AG09319 (cell line): ENCODE measurements at places on chromosomes 2 and 18.

DNA sequence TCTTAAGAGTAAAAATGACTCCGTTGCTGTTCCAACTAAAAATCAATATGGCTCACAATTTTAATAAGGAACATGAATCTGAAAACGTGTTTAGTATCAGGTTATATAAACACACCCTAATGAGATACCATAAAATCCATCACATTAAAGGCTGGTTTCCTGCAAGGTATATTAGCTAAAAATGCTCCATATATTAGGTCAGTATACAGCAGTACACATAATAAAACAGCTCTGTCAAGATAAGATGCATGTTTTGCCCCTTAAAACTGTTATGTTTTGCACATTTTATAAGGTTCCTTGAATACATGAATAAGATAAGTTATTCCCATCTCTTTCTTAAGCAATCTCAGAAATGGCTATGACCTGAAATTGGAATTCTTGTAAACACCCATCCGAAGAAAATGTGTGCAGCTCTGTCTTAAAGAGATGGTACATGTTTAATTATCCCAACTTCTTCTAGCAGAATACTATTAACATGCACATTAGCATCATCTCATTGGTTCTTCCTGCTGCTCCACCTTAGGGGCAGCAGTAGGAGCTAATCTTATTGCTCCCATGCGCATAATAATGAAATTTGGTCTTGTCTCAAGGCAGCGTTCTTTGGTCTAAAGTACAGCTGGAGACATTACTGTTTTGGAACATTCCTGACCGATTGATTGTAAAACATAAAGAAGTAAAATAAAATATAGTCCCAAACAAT is 836.1 kb upstream of the FANCL start:
- no peak for DNase-seq

DNA sequence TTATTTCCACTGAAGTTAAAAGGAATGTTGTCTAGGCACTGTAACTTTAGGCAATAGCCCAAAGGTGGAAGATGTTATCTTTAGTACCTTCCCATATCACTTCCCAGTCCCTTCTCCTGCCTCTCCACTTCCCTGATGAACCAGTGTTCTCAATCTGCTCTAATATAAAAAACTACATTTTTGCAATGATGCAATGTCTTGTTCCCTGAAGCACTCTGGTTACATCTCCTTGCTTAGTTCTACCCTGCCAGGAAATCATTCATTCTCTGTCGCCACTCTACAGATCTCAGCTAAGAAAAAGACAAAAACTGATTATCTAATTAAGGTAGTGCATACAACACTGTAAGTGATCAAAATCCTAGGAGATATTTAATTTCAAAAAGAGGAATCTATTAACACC is 71.3 kb downstream of the BAZ2B start:
- DNase-seq = no peak

DNA sequence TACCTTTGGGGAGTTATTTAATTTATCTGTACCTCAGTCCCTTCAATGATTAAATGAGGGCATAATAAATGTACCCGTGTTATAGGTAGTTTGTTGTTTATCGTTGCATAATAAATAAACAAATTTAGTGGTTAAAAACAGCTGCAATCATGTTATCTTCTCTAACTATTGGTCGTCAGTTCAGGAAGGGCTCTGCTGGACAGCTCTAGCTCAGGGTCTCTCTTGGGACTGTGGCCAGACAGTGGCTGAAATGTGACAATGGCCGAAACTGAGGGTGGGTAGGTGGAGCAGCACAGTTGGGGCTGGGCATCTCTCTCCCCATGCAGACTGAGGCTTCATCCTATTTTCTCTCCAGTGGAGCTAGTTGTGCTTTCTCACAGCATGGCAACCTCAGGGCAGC is 632.1 kb upstream of the HS6ST1 start:
- no peak for DNase-seq

- DNase-seq = no peak
Measured at GRCh38 chr2:203177361-203177760, 61.5 kb upstream of the CYP20A1 start.
